ENCODE measurements at places on chromosomes 12 and 14.

DNA sequence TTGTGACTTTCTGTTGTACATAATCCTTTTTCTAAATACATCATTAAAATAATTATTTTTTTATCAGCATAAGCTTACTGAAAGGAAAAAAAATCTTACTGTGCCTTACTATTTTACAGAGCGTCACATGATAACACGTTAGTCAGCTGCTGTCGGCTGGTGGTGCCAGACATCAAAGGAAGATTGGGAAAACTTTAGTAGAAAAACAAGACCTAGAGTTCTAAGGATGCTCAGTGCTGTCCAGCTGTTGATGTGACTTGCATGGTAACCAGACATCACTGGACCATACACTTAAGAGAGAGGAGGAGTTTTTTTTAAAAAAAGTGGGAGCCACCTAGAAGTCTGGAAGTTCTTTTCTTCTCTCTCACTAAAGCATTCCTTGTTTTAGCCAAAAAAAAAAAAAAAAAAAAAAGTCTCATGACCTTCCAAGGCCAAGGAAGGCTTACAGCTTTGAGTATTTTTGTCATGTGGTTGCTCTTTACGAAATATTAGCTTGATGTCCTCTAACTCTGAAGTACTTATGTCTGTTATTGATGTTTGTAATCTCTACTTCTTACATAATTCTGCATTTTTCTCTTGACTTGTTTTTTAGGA is 4.5 kb downstream of the RASSF8 start:
- DNase-seq: no peak

- DNase-seq: no peak
Observed at GRCh38 chr14:103220982-103221641, 97.9 kb downstream of the TNFAIP2 start.

DNA sequence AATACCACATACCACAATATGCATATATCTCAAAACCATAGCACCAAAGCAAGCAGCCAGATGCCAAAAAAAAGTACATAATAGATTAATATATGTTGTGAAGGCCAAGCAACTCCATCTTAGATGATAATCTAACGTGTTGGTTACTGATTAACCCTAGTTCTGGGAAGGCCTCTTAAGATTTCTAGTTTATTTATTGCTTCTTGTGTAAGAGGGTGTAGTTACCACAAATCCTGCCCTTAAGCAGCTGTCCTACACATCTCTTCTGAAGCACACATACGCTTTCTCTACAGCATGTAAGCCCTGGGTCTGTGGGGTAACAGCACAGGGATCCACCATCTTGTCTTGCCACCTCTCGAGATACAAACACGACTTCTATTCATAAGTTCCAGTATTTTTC is 236.8 kb upstream of the AVPR1A start:
- no peak for DNase-seq

- DNase-seq: no peak
Observed at GRCh38 chr12:53327435-53328042, 6.1 kb upstream of the AAAS start.

DNA sequence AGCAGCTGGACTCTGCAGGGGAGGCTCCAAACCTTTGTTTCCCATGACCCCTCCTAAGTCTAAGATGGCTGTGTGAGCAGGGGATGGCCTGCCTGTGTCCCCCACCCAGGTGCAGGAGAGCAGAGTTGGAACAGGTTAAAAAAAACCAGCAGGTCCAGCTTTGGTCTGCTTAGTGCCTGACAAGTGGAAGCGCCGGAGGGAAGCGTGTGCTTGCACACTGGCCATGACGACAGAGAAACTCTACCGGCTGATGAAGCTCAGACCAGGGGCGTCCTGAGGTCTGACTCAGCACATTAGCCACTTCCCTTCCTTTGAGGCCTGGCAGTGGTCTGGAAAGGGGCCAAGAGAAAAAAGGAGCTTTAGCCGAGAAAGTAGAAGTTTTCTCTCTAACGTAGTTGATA is 280.1 kb downstream of the VRK1 start:
- no peak for DNase-seq

DNA sequence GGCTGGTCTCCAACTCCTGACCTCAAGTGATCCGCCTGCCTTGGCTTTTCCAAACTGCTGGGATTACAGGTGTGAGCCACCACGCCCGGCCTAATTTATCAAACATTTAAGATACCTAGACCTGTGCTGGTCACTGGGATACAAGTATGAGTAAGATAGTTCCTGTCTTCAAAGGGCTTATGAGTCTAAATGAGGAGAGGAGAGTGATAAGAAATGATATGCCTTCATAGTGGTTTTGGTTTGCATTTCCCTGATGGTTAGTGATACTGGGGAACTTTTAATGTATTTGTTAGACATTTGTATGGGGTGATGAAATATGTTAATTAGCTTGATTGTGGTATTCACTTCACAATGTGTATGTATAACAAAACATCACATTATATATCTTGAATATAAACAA is 21.2 kb downstream of the TMED10 start:
- DNase-seq: no peak

DNA sequence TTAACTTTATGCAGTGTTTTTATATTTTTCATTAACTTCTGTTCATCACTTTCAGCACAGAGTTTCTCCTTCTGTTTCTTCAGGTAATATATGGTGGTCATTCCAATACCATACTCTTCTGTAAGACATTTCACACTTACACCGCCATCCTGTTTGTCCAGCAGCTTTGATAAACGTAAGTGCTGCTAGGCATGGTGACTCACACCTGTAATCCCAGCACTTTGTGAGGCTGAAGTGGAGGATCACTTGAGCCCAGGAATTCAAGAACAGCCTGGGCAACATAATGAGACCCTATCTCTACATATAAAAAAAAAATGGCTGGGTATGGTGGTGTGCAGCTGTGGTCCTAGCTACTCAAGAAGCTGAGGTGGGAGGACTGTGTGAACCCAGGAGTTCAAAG is 55.8 kb downstream of the EXOC5 start:
- DNase-seq: no peak

- DNase-seq: no peak
Observed at GRCh38 chr14:75821831-75822521, 159.8 kb downstream of the TGFB3 start.

DNA sequence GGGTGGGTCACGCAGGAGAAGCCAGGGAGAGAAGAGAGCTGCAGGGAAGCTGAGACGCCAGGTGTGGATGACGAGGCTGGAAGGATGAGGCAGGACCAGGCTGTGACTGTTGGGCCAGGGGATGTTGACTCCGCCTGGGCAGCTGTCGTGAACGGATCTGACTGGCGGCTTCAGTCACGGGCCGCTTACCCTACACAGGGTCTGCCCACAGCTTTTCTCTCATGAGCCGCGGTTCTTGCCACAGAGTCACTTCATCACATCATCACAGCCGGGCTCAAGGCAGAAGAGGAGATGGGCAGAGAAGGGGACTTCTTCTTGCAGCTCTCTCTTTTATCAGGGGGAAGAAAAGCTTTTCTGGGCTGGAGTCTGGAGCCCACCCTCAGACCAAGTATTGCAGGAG is 7.7 kb downstream of the CLBA1 start:
- DNase-seq: no peak

DNA sequence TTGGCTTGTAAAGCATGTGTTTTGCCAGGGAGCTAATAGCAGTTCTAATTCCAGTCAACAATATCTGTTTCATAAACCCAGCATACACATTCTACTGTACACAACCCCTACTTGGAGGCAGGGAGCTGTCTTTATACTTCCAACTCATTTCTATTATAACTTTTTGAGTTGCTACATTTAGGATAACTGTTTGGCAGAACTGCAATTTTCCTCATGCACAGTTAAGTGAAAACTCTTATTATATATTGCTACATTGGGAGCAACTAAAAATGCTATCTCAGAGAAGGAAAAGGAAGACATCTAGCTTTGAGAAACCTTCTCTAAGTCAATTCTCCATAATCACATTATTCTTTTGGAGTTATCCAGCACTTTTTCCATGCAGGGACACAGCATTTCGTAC is 480.2 kb downstream of the RPS29 start:
- DNase-seq: no peak

DNA sequence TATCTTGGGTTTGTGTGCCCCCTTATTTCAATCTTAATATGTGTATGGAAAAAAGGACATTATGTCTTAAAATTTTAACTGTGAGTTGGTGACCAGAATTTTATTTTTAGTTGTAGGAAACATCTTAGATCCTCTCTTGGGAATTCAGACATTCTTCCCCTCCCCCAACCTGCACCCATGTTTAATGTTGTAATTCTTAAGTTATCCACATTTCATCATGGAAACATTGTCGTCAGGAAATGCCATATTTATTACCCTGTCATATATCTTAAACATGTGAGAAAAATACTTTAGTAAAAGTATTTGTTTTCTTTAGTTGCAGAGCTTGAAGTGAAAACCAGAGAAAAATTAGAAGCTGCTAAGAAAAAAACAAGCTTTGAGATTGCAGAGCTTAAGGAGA is 30.3 kb downstream of the YEATS4 start:
- DNase-seq: no peak

DNA sequence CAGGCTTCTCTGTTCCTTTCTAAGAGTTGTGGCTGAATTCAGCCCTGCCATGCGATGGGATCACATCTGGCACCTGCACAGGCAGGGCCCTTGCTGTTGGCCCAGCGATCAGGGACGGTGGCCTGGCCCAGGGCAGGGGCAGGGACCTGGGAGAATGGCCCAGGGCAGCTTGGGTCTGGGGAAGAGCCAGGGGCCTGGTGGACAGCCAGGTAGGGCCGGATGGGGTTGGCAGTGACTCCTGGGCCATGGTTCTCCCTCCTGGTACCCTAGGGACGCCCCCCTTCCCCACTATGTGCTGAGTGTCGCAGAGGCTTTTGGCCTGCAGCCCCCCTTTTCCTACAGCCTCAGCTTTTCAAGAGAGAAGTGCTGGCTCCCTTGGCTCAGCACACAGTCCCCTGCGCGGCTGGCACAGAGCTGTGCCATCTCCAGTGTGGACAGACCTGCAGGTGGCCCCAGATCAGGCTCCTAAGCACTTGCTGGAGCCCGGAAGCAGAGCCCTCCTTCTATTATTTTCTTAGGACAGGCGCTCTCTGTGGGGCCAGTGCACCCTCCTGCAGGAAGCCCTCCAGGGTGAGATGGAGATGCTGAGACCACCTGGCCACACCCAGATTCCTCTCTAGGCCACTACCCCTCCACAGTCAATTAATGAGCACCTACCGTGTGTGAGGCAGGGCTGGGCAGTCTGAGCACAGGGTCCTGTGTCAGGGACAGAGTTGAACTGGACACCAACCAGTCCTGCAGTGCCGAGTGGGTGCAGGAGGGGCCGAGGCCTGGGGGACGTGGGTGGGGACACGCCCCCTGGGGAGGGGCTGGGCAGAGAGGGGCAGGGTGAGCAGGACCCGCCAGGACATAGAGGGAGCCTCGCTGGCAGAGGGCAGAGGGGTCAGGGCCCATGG is 267.6 kb downstream of the ADGRD1 start:
- no peak for DNase-seq

DNA sequence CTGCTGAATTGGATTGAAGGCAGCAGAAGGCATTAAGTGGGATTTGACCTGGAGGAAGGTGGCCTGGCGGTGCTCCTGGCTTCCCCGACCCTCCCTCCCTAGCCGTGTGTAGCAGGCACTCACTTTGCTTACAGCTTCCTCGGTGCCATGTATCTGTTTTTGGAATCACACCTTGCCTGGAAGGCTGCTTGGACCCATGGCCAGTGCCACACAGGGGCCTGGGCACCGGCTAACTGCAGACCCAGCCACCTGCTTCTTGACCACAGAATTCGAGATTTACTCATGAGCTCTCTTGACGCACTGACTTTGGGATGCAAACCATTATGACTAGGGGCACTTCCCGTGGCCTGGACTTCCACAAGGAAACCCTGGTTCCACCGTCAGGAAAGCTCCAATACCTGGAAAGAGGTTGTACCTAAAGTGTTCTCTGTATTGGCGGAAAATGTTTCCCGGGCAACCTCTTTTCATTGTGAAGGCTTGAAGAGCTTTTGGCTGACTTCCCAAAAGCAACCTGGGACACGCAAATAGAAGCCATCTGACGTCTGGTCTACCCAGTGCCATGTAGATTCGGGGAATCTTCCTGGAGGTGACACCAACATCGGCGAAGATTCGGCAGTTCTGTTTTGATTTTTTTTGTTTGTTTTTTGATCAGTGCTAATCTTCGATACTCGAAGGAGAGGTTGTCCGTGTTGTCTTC is 125.6 kb upstream of the RTL1 start:
- no peak for DNase-seq

GRCh38 chr12:130764475-130765185 is 48.5 kb upstream of the RIMBP2 start:
- no peak for DNase-seq

- DNase-seq: no peak
Observed at GRCh38 chr14:23725980-23726710, 90.0 kb downstream of the DHRS2 start.

DNA sequence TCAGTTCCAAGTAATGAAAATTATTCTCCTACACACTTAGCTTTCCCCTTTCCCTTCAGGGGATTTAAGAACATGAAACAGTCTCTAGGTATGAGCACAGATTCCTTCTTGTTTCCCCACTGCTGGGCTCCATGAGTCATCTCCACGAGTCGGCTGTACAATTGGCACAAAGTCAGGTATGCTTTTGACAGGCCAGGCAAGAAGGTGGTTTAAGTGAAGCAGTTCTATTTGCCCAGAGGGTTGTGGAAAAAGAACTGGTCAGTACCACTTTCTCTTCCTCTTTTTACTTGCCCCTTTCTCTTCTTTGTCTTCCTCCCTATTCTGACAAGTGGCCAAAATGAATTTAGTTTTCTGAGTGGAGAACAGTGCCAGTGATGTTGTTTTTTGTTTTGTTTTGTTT is 16.3 kb downstream of the DYNC1H1 start:
- DNase-seq: no peak

DNA sequence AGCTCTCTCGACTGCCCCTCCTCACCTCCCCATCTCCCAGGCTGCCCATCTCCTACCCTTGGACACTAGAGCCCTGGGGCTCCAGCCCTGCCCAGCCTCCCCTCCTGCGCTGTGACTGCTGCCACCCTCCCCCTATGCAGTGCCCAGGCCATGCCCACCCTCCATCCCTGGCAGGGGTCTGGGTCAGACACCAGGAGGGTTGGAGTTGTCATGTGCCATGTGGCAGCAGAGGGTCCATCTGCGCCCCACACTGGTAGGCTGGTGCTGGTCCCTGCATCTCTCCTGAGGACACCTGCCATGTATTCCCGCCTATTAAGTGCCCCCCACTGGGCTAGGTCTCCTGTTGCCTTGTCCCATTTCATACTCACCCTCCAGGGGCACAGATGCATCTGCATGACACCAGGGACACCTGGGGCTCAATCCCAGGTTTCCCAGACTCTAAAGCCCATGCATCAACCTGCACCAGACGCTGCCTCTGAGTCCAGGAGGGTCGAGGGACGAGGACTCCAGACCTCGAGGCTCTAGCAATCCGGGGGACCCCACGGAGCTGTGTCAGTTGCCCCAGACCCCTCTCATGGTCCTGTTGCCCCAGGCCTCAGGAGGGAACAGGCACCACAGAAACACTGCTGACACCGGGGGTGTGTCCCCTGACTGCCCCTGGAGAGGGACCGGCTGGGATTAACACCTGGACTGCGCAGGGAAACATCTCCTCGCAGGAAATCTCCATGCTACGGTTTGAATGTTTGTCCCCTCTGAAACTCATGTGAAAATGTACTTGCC is 23.4 kb upstream of the SFSWAP start:
- DNase-seq: no peak

GRCh38 chr12:31951939-31952338 is 7.3 kb upstream of the RESF1 start:
- no peak for DNase-seq

Measured in activated CD8-positive, alpha-beta memory T cell treated with anti-CD3 and anti-CD28 coated beads for 1 hour (primary cell).